Stimulated activated memory B cell treated with anti-CD40 and anti-IgM and Interleukin-4, amounts not matched to agents 10 μg/mL and 1 μg/mL and 100 μg/mL, for 72 hours (primary cell): ENCODE measurements at places on chromosomes 6 and 20.
A peak's percentile ranks its signal among the peaks of the same experiment; 100 is the strongest.

DNA sequence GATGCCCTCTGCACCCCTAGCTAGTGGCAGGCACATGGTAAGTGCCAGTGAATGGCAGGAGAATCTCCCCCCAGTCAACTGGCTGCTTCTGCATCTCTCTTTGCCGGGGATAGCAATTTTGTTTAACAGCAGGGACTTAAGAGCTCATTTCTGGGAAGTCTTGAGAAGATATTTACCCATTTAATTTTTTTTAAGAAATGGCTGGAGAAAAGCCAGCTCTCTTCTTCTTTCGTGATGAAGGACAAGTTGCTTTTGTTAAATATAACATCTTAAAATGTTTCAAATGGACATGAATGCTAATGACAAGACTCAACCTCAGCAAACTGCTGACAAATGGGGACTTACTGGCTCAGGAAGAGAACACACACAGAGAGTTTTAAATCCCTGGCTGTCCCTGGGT, 55.0 kb upstream of the IYD start:
- ATAC-seq = no peak

DNA sequence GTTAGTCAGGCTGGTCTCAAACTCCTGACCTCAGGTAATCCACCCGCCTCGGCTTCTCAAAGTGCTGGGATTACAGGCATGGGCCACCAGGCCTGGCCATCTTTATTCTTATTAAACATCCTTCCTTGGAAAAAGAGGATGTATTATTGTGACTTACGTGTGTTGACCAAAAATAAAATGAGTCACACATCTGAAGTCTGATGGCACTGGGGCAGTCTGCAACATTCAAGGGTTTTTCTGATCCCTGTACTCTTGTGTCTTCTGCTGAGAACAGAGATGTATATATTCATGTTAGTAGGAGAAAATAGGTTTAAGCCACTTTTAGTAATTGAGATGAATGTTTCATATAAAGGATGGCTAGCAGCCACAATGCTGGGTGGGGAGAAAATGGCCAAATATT, 129.9 kb upstream of the RIPOR2 start:
- no peak for ATAC-seq

GRCh38 chr6:127212376-127212775, 54.3 kb upstream of the RNF146 start:
- ATAC-seq = no peak

DNA sequence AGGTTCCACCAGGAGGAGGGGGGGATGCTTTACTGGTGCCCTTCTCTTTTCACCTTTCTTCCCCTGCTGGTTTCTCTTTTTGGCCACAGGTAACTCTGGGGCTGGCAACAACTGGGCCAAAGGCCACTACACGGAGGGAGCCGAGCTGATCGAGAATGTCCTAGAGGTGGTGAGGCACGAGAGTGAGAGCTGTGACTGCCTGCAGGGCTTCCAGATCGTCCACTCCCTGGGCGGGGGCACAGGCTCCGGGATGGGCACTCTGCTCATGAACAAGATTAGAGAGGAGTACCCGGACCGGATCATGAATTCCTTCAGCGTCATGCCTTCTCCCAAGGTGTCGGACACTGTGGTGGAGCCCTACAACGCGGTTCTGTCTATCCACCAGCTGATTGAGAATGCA, 4.4 kb downstream of the TUBB1 start:
- ATAC-seq = no peak

DNA sequence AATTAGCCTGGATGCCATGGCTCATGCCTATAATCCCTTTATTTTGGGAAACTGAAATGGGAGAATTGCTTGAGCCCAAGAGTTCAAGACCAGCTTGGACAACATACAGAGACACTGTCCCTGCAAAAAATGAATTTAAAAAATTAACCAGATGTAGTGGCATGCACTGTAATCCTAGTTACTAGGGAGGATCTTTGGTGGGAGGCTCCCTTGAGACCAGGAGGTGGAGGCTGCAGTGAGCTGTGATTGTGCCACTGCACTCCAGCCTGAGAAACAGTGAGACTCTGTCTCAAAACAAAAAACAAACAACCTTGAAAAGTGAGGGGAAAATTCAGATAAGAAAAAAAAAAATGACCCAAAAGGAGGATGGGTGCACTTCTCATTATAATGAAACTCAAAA, 23.4 kb downstream of the CAP2 start:
- ATAC-seq = no peak

DNA sequence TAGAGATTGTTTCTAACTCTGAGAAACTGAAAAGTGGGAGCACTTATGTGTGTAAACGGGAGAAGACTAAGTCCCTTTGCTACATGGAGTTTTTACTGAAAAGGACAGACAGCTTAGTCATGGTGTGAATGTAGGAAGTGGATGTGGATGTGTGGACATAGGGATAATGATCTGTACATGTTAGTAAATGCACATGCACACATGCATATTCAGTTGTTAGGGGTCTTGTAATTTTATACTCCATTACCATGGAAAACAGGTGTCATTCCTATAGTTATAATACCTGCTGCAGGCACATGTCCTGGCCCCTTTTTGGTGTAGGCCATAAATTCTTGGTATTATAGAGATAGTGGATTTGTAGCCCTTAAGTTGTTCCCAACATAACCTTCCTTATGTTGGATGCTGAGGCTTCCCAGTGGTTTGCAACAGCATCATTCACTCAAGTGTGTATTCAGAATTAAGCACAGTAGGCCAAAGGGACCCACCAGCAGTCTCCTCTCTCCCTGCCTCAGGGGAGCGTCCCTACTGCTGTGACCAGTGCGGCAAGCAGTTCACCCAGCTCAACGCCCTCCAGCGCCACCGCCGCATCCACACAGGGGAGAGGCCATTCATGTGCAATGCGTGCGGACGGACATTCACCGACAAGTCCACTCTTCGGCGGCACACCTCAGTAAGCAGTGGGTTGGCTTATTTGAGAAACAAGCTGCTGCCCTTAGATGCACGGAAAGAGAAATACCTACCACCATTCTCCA, 7.3 kb downstream of the GZF1 start:
- no peak for ATAC-seq

DNA sequence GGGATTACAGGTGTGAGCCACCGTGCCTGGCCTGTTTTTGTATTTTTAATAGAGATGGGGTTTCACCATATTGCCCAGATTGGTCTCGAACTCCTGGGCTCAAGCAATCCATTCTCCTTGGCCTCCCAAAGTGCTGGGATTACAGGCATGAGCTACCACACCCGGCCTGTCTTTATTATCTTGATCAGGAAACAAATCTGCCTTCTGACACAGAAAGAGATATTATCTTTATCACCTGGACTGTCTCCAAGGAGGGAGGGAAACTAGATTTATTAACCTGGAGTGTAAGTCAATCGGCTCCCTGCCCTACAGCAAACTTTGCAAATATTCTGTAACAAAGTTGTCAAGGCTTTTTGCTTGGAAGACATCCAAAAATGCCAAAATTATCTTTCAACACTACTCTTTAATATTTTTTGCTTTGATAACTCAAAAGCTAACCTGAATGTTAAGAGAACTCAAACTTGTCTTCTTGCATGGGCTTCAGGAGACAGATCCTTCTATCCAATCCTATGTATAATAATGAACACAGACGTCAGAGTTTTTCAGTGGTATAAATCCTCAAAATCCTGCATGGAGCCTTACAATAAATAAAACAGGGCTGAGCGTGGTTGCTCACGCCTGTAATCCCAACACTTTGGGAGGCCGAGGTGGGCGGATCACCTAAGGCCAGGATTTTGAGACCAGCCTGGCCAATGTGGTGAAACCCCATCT, 85.0 kb upstream of the LOC128125822 start:
- no peak for ATAC-seq

DNA sequence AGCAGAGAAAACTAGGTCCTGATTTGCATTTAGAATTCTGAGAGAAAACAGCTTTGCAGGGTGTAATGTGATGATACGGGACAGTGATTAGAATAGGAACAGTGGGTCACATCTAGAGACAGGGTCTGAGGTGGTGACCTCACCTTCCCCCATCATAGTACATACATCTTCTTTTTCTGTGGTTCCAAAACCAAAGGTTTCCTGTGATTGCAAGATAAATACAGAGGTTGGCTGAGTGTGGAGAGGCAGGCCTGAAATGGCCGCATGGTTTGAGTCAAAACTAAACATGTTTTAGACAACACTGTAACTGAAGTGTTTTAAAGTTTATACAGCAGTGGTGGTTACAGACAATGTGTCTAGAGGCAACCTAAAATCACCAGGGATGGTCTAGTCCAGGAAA, 10.4 kb upstream of the NT5DC1 start:
- peak; percentile 71 for ATAC-seq

DNA sequence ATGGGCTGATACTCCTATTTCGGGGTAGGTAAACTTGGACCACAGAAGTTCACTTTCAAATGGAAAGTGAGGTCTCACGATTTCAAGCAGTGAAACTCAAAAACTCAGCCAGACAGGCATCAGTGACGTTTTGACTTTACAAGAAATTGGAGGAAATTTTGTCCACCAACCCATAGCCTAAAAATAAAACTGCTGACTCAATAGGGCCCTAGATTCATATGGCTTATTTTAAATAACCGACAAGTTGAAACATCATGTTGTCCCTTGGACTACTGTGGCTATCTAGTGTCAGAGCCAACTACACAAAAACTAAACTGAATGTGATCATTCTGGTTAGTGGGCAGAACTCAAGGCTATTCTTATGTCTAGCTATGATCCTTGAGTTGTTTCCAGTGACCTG, 486.3 kb downstream of the GRIK2 start:
- ATAC-seq = no peak
